ENCODE measurements at places on chromosomes 11 and 22. TPM values are rescaled to one million over a fixed set of nuclear protein-coding genes. Genes with fewer than 3 reads are reported as not detected.

DNA sequence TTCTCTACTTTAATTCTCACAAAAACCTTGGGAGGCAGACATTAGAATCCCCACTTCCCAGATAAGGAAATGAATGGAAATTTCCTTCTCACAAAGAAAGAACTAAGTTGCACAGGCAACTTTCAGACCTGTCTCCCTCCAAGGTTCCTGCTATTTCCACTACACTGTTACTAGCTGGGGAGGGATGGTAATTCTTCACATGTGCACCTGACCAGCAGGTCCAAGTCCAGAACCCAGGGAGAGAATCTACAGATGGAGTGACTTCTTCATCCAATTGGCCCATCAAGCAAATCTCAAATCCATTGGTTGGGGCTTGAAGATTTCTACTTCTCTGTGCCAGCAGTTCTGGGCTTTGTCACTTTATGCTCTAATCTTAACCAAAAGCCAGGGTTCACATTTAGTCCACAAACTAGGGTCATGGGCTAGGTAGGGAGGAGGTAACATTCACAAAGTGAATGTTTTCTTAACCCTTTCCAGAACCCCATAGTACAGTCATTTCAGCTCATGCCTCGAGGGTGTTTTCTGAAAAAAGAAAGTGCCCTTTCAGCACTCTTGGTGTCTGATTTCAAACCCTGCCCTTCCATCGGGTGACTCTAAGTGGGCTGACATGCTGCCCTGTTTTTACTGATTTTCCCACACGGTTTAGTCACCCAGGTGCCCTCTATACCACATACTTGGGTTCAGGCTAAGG is 2.7 kb downstream of the POU2AF1 start:
- no peaks in the 10 kb centered on the region for H3K27me3 ChIP-seq
- no peaks in the 10 kb centered on the region for H3K36me3 ChIP-seq
- DNase-seq = no peak
- no peak overlapping the region for H3K27ac ChIP-seq
- no peaks in the 10 kb centered on the region for H3K4me1 ChIP-seq

- no peaks in the 10 kb centered on the region for H3K4me1 ChIP-seq
- no peak overlapping the region for H3K4me3 ChIP-seq
- no peak for DNase-seq
- H3K36me3 ChIP-seq = no peaks in the 10 kb centered on the region
- no peaks in the 10 kb centered on the region for H3K27me3 ChIP-seq
- no peak overlapping the region for H3K27ac ChIP-seq
Observed at GRCh38 chr11:106999196-106999595, 19.1 kb downstream of the GUCY1A2 start.

Gene KRTAP5-7
- not detected for polyA plus RNA-seq

GRCh38 chr22:46142548-46143490 is 7.5 kb upstream of the PPARA start:
- H3K4me1 ChIP-seq = no peaks in the 10 kb centered on the region
- no peak overlapping the region for H3K27ac ChIP-seq
- no peaks in the 10 kb centered on the region for H3K36me3 ChIP-seq
- no peak overlapping the region for H3K4me3 ChIP-seq

Gene PKDREJ
- polyA plus RNA-seq = not detected

- H3K36me3 ChIP-seq = no peaks in the 10 kb centered on the region
- no peak overlapping the region for H3K27ac ChIP-seq
- no peak overlapping the region for H3K4me3 ChIP-seq
Observed at GRCh38 chr11:3197878-3198528, 20.6 kb downstream of the MRGPRG start.

Gene TMPRSS13
- polyA plus RNA-seq = 0.37 TPM

DNA sequence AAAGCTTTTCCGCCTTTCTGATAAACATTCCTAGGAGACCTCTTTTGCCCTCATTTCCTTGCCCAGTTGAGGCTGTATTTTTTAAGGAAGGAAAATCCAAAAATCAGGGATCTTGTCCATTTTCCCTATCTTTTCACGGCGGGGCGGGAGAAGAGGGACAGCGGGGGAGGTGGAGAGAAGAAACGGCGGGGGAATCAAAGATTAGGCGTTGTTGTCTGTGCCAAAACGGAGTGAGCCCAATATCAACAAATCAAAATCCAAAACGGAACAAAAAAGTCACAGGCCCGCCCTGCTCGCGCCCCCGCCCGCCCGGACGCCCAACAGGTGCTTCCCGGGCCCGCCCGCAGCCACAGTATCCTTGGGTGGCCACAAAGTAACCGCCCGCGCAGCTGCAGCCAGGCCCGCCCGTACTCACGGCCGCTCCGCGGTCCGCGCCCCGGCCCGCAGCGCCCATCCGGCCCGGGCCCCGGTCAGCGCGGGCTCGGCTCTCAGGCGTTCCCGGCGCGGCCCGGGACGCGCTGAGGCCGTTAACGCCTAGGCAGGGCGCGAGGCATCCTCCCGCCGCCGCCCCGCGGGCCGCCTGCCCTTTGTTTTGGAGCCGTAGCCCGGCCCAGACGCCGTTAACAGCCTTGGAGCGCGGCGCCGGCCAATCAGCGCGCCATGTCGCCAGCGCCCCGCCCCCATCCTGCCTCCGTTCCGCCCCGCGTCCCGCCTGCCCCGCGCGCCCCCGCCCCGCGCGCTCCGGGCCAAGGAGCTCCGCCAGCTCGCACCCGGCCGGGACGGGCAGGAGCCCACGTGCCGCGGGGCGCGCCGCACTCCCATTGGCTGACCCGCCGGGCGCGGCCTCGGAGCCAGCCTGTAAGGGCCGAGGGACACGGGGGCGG is at the start of gene YPEL1:
Gene YPEL1 (minus strand): TSS at position 595 of the 884 bp plus-strand sequence. CDS start 25,050 bp downstream, outside the sequence.
- peaks cover 20% of the 10 kb centered on the region for H3K4me1 ChIP-seq
- peak; percentile 94 for DNase-seq
- peak within 1 kb of the TSS; percentile 76 for H3K4me3 ChIP-seq
- H3K36me3 ChIP-seq = no peaks in the 10 kb centered on the region
- no peak within 1 kb of the TSS for H3K27ac ChIP-seq

DNA sequence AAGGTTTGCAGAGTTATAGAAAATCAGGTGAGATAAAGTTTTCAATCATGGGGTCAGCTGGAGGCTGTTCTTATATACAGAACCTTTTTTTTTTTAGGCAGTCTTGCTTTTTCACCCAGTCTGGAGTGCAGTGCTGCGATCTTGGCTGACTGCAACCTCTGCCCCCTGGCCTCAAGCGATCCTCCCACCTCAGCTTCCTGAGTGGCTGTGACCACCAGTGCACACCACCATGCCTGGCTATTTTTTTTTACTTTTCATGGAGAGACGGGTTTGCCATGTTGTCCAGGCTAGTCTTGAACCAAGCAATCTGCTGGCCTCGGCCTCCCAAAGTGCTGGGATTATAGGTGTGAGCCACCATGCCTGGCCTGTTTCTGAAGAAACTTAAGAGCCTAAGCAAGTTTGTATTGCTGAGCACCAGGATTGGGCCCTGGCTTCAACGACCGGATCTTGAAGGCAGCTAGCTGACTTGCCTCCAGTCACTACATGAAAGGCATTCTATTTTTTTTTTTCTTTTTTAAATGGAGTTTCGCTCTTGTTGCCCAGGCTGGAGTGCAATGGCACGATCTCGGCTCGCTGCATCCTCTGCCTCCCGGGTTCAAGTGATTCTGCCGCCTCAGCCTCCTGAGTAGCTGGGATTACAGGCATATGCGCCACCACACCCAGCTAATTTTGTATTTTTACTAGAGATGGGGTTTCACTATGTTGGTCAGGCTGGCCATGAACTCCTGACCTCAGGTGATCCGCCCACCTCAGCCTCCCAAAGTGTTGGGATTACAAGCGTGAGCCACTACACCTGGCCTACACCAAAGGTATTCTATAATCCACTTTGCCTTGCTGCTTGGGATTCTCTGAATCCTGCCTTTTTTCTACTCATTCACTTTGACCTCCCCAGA is 7.6 kb downstream of the XBP1 start:
- H3K27ac ChIP-seq = peak overlapping the region; percentile 48
- peaks cover 58% of the 10 kb centered on the region for H3K36me3 ChIP-seq
- H3K4me3 ChIP-seq = no peak overlapping the region
- H3K4me1 ChIP-seq = peaks cover 3% of the 10 kb centered on the region
- H3K27me3 ChIP-seq = no peaks in the 10 kb centered on the region

Gene NCR3LG1
- polyA plus RNA-seq = 1.1 TPM

- H3K27ac ChIP-seq = no peak overlapping the region
- H3K27me3 ChIP-seq = no peaks in the 10 kb centered on the region
- peaks cover 7% of the 10 kb centered on the region for H3K4me1 ChIP-seq
- no peaks in the 10 kb centered on the region for H3K36me3 ChIP-seq
Observed at GRCh38 chr11:76257074-76257719, 50.9 kb upstream of the WNT11 start.

Gene CARS1
- 35.7 TPM for polyA plus RNA-seq

DNA sequence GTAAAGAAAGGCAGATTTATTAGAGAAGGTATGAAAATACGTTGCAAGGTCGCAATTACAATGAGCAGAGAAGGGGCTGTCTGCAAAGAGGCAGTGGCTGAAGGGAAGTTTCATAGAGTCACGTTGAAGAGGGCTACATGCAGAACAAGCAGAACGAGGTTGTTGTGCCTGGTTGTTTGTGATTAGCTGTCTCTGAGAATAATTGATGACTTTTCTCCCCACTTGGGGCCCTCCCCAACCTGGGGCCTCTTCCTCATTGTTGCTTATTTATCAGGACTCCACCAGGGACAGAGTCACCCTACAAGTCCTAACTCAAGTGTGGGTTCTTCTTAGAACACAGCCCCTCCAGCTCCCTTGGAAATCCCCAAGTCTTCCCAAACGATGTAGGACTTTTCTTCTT is 29.1 kb downstream of the CSF2RB start:
- no peak overlapping the region for H3K4me3 ChIP-seq
- no peaks in the 10 kb centered on the region for H3K27me3 ChIP-seq
- DNase-seq = no peak
- peaks cover 12% of the 10 kb centered on the region for H3K36me3 ChIP-seq
- peaks cover under 1% of the 10 kb centered on the region for H3K4me1 ChIP-seq

- H3K4me1 ChIP-seq = no peaks in the 10 kb centered on the region
- H3K27ac ChIP-seq = no peak overlapping the region
- no peak for DNase-seq
Observed at GRCh38 chr22:24361976-24362646, 65.3 kb upstream of the ADORA2A start.

DNA sequence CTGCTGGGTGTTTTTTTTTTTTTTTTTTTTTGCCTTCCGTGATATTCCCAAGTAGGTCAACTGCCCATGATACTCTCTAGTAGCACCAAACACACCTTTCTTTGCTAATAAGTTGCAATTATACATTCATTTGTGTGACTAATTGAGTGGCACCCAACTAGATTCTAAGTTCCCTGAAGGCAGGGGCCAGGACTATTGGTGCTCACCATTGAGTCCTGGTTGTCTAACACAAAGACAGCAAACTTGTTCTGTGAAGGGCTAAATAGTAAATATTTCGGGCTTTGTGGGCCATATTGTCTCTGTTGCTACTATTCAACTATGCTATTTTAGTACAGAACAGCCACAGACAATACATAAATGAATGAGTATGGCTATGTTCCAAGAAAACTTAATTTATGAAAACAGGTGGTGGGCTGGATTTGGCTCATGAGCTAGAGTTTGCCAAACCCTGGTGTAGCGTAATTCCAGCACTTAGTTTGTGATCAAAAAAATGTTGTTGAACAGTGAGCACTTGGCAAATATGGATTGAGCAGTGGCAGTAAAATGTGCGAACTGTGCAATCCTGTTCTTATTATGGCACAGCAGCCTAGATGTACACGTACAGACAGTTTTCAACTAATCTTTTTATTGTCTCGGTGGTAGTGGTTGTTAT is 11.3 kb downstream of the ENDOD1 start:
- H3K4me3 ChIP-seq = no peak overlapping the region
- no peak overlapping the region for H3K27ac ChIP-seq
- H3K27me3 ChIP-seq = no peaks in the 10 kb centered on the region
- peaks cover under 1% of the 10 kb centered on the region for H3K4me1 ChIP-seq

DNA sequence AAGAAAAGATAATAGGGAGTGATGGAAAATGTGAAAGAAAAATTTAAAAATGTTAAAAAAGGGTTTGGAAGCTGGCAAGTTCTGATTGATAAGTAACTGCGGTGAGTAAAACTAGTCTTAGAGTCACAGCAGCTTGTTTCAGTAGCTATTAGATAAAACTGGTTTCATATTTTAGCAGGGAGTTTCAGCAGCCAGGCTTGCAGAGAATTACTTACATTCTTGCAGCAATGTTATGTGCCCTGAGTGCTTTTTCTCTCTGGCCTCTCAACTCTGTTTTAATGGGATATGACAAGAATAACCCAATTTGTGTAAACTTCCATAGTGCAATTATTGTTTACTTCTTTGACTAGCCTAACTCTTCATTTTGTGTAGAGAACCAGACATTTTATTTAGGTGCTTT is 33.6 kb downstream of the PPME1 start:
- no peaks in the 10 kb centered on the region for H3K27me3 ChIP-seq
- DNase-seq = no peak
- H3K4me1 ChIP-seq = no peaks in the 10 kb centered on the region
- H3K27ac ChIP-seq = no peak overlapping the region

- H3K4me1 ChIP-seq = peaks cover 44% of the 10 kb centered on the region
- H3K36me3 ChIP-seq = no peaks in the 10 kb centered on the region
- peaks cover 63% of the 10 kb centered on the region for H3K27me3 ChIP-seq
- no peak overlapping the region for H3K27ac ChIP-seq
Observed at GRCh38 chr11:283405-284104, 5.3 kb downstream of the NLRP6 start.

GRCh38 chr22:20653012-20653794 is 120.7 kb upstream of the SERPIND1 start:
- no peak for DNase-seq
- no peaks in the 10 kb centered on the region for H3K36me3 ChIP-seq
- no peaks in the 10 kb centered on the region for H3K4me1 ChIP-seq
- H3K27me3 ChIP-seq = no peaks in the 10 kb centered on the region
- no peak overlapping the region for H3K4me3 ChIP-seq
- no peak overlapping the region for H3K27ac ChIP-seq

GRCh38 chr11:76664578-76665061 is 5.9 kb downstream of the LRRC32 start:
- H3K4me1 ChIP-seq = peaks cover 6% of the 10 kb centered on the region
- H3K36me3 ChIP-seq = no peaks in the 10 kb centered on the region
- no peak overlapping the region for H3K4me3 ChIP-seq
- no peak overlapping the region for H3K27ac ChIP-seq

DNA sequence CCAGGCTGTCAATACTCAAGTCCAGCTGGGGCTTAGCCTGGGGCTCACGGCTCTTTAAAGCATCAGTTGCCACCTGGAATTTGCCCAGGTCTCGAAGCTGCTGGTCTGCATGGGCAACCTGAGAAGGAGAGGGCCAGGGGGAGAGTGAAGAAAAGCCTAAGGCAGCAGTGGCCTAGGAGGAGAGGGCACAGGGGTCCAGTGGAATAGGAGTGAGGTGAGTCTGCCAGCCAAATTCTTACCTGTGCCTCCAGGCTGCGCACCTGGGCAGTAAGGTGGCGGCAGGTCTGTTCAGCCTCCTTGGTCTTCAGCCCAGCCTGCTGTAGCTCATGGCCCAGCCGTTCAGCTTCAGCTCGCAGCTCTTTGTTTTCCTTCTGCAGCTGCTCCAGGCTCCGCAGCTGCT is 10.0 kb downstream of the IL18BP start:
- H3K4me3 ChIP-seq = no peak overlapping the region
- DNase-seq = no peak
- H3K4me1 ChIP-seq = no peaks in the 10 kb centered on the region
- H3K27ac ChIP-seq = peak overlapping the region; percentile 26

DNA sequence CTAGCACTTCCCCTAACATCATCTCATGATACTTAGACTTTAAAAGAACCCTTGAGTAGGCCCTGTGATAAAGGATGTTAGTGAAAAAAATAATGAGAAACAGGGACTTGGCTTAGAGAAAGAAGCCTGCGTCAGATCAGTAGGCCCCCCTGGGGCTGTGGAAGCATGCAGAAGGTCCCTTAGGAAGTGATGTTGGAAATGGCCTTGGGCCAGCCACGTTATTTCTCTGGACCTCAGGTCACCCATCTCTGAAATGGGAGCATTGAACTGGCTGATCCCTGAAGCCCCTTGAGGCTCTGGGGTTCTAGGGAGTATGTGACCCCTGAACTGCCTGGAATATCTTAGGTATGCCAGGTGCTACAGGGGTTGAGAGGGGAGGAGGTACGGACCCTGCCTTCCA is 40.2 kb downstream of the MCM5 start:
- no peaks in the 10 kb centered on the region for H3K4me1 ChIP-seq
- H3K36me3 ChIP-seq = no peaks in the 10 kb centered on the region
- H3K27ac ChIP-seq = no peak overlapping the region
- no peak overlapping the region for H3K4me3 ChIP-seq
- H3K27me3 ChIP-seq = no peaks in the 10 kb centered on the region

All from CD14-positive monocyte (primary cell).